ENCODE measurements at places on chromosomes 5 and 9.
A peak's percentile ranks its signal among the peaks of the same experiment; 100 is the strongest.

DNA sequence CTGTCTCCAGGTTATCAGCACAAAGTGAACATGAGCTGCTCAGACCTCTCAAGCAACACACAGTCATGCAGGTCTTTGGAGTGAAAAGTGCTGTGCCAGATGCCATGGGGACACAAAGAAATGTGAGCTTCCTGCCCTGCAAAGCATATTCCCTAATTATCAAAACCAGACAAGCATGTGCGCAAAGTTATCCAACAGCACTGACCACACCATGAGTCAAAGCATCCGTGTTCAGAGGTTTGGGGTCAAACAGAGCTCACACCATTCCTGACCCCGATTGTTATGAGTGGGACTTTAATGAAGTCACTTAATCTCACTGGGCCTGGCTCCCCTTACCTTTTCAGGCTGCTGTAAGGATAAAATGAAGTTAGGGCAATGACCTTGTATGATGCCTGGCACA, 138.5 kb downstream of the SLIT3 start:
- DNase-seq: no peak

- DNase-seq: no peak
Observed at GRCh38 chr9:97788763-97789663, 64.0 kb upstream of the FOXE1 start.

GRCh38 chr9:134565316-134565915, 76.2 kb upstream of the COL5A1 start:
- no peak for DNase-seq

DNA sequence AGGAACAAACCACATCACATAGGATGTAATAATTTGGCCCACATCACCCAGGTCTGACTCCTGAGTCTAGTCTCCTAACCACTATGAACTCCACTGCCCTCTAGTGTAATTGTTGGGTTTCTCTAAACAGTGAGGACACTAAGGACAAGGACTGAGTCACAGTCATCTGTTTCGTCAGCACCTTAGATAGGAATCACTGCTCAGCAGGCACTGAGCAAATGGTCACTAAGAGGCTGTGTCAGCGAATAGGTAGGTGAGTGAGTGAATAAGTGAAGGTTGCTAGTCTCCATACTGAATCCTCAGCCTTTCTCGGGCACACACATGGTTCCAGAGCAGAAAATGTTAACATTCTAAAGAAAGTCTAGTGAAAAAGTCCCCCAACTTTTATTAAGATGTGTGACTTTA, 278.6 kb downstream of the SPOCK1 start:
- peak; percentile 14 for DNase-seq

DNA sequence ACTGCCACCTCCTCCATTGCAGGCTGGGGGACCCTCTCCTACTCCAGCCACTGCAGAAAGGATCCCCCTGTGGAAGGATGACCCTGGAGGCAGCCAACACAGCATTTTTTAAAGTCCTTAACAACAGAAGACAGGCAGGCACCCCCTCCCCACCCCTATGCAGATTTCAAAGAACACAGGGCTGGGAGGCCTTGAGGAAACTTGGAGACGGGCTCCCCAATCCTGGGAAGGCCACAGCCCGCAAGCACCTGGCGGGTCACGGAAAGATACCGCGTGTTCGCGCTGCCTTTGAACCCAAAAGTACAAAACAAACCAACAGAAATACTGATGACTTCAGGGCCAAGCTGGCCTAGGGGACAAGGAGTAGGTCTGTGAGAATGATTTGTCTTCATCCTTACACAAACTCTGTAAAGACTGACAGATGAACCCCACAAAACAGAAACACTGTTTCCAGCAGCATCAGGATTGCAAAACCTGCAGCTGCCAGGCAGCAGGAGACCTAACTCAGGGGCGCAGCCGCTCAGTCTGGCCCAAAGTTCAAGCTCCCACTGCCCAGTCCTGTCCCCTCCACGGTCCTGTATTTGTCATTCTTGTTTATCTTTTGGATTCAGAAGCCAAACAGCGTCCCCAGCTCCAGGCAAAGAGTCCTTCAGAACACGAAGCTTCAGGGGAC, 13.8 kb downstream of the VAV2 start:
- no peak for DNase-seq

DNA sequence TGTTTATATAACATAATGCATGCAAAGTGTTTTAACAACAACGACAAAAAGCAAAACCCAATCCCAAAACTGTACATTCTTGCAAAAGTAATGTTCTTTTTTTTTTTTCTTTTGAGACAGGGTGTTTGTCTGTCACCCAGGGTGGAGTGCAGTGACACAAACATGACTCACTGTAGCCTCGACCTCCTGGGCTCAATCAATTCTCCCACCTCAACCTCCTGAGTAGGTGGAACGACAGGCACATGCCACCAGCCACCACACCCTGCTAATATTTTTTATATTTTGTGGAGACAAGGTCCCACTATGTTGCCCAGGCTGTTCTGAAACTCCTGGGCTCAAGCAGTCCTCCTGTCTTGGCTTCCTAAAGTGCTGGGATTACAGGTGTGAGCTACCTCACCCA, 13.6 kb upstream of the HAVCR1 start:
- no peak for DNase-seq

GRCh38 chr5:41368158-41368557, 142.2 kb downstream of the PLCXD3 start:
- no peak for DNase-seq

DNA sequence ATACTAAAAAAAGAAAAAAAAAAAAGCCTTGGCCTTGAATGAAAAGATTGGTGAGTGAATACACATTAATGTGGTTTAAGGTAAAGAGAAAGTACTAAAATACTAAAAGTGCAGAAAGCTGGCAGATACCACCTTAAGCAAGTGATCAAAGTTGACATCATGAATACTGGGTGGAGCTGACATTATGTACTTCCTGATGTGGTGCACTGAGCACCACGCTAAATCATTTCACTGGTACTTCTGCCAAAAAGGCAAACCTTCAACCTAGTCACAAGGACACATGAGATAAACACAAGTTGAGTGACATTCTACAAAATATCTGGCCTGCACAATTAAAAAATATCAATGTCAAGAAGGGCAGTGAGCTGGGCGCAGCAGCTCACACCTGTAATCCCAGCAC, 33.8 kb upstream of the PANK3 start:
- DNase-seq: no peak

- no peak for DNase-seq
Observed at GRCh38 chr5:14676320-14676719, 11.8 kb downstream of the OTULIN start.

DNA sequence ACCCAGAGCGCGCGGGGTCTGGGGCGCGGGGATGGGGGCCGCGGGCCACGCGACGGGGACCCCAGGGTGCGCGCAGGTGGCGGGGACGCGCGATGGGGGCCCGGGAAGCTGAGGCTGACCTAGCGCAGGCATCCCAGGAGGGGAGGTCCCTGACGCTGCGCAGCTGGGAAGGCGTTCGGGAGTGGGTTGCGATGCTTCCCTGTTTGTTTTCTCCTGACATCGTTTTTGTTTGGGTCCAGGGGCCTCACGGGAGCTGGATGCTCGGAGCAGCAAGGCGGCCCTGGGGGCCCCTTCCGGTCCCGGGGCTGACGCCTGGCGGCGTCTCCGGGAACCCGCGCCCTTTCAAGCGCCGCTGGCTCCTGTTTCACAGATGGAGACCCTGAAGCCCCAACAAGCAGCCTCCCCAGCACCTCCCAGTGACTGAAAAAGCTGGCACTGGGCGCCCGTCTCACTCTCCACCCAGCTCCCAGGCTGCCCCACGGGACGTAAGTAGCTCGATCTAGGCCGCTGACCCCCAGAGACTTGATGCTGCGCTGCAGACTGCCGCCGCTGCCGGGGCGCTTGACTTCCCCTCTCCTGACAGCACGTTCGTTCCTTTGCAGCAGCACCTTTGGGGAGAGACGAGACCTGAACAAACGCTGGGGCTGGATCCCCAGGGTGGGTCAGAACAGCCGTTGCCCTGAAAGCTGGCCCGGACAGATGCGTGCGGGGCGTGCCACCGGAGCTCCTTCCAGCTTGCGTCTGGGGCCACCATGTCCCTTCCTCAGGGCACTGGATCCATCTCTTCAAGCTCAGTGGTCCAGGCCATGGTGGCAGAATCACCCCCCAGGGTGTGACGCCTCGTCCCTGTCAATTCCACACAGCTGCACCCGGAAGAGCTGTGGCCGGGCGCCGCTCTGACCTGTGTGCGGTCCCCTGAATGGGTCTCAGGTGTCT, 593 bp downstream of the BRD3OS start:
- peak; percentile 55 for DNase-seq

DNA sequence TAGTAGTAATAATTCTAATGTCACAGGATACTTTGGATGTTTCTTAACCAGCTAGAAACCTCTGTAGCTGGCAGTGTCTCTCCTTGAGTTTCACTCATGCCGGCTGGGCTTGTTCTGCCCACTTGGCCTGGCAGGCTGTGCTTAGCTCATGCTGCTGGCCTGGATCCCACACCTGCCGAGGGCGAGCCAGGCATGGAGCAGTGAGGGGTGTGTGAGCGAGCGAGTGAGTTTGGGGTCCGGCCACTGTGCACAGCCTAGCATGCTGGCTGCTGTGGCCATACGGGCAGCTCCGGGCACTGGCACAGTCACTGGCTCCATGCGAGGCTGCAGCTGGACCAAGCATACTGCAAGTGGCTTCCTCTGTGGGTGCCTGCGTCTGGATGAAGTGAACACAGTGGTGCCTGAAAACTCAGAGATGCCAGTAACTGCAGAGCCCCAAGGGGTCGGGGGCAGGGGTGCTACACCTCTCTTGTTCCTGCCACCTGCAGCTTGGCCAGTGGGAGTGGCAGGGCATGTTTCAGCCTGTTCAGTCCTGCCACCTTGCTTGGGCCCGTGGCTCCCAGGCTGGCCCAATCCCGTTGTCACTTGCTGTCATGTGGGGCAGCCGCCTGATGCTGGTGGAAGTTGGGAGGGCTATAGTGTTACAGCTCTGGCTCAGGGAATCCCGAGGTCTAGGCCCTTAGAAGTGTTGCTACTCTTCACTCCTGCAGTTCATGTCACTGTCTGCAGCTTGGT, 9.9 kb downstream of the FSD1L start:
- DNase-seq: no peak

GRCh38 chr5:149776361-149777305, 46.5 kb downstream of the PPARGC1B start:
- no peak for DNase-seq

- DNase-seq: no peak
Observed at GRCh38 chr9:108473209-108474112, 382.3 kb downstream of the ACTL7B start.

DNA sequence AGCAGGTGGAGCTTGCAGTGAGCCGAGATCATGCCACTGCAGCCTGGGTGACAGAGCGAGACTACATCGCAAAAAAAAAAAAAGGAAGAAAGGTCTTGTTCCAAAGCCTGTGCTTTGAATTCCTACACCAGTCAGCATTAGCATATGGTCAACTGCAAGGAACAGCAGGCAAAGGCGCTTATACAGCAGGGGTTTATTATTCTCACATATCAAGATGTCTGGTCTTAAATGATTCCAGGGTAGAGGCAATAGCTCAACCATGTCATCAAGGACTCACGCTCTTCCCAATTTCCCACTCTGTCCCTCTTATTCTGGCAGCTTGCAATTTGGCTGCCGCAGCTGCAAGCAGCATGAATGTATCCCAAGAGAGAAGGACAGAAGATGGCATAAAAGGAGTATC, 28.6 kb upstream of the HRH2 start:
- no peak for DNase-seq

- DNase-seq: no peak
Observed at GRCh38 chr5:136174021-136174659, 18.8 kb downstream of the SMIM32 start.

Measured in endothelial cell (in vitro differentiated cells).